ENCODE measurements at places on chromosomes 6 and 20.
A peak's percentile ranks its signal among the peaks of the same experiment; 100 is the strongest.

- DNase-seq = peak; percentile 32
These were observed 719 bp upstream of the EDN1 start for GRCh38 chr6:12289365-12289919.

- DNase-seq = no peak
These were observed 18.7 kb downstream of the SESN1 start for GRCh38 chr6:109075934-109076333.

- DNase-seq = no peak
These were observed 379.3 kb downstream of the MAFB start for GRCh38 chr20:40309731-40310130.

GRCh38 chr6:2790588-2791449 is 25.6 kb downstream of the WRNIP1 start:
- DNase-seq = peak; percentile 52

DNA sequence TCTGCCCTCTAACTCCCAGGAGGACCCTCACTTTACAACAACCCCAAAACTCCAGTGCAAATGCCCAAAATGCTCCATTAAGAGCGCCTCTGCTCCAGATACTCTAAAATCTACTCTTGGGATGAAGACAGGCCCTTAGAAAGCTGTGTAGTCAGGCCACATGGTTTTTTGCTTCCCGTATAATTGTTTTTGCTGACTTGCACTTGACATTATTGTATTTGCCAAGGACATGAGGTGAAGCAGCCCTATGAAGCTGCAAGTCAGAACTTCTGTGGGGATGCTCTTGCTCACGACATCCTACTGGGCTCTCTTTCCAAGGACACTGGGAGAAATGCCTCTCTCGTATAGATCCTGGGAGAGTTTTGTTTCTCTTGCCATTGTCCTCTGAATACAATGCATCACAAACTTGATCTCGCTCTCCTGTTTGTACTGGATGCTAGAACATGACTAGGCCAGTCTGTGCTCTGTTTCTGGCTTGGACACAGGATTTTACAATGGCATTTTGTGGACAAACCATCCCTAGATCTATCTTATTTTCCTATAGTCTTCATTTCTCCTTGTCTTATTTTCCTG is 177.2 kb upstream of the DTNBP1 start:
- DNase-seq = no peak

DNA sequence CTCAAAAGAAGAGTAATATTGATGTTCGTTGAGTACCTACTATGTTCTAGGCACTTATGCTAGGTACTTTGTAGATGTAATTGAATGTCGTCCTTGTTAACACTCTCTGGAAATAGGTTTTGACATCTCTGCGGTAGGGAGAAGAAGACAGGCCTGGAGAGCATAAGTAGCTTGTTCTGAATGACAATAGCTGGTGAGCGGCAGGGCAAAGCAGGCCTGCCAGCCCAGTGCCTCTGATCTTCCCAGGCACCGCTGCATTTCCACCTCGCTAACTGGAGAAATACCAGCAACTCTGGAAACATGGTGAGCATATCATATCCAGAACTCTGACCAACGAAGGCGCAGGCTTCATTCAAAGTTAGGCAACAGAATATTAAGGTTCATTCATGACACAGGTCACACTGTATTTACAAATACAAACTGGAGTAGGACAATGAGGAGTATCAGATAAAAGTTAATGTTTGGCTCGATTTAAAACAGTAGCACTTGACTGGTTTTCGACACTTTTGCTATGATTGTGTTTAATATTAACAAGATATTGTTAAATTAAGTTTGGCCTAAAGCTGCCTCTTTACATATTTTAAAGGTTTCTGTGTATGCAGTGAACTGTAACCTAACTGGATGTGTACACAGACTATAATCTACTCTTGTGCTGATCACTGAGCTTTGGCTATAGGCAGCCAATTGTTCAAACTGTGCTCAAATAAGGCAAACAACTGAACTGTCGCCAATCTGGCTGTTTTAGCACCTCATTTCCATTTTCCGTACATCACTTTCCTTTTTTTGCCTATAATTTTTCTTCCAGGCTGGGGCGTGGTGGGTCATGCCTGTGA is 54.1 kb downstream of the PPP1R3G start:
- DNase-seq = no peak

GRCh38 chr6:3194535-3195419 is 32.7 kb downstream of the TUBB2B start:
- no peak for DNase-seq
